ENCODE measurements at places on chromosomes 6 and 20.

- no peak for DNase-seq
Measured at GRCh38 chr20:62805155-62805710, 598 bp downstream of the OGFR start.

DNA sequence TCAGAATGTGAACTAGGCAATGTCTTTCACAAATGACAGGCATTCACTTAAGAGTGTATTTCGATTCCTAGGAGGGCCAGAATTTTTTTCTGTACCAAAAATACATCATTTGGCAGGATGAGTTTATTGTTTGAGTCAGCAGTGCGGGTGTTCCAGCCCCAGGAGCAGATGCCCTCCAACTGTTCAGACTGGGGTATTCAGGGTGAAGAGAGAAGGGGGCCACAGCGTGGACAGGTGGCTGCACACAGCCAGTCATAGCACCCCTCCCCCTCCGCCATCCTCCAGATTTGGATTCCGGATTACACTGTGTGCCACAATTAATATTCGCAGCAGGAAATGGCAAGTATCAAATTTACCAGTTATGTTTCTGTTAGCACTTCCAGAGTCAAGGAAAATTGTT lies 38.6 kb downstream of the RIPOR2 start:
- DNase-seq: no peak

- DNase-seq: no peak
Measured at GRCh38 chr6:41072836-41073202, at the start of gene NFYA. Gene NFYA (plus strand): TSS chr6:41072974. CDS start chr6:41079090, 6,116 bp downstream.

- DNase-seq: no peak
Measured at GRCh38 chr20:11110535-11110934, 436.7 kb upstream of the JAG1 start.

- no peak for DNase-seq
Measured at GRCh38 chr6:43810965-43811732, 41.1 kb downstream of the VEGFA start.

DNA sequence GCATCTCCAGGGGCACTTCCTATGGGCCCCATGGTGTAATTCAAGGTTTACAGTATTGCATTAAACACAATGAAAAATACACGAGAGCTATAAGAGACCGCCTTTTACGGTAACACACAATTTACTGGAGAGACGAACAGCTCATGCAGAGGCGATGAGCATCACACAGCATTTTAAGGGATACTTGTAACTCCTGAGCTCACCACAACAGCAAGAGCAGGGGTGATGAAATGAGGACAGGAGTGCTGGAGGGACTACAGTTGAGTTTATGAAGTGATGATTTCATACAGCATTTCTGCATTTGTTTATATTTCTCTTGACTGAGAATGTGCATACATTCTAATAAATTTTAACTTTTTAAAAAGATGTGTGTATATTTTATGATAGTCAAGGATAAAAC lies 113.9 kb downstream of the WDR27 start:
- no peak for DNase-seq

- no peak for DNase-seq
Measured at GRCh38 chr6:149680503-149680902, 32.0 kb upstream of the KATNA1 start.

GRCh38 chr6:7673063-7673536 lies 52.8 kb upstream of the BMP6 start:
- no peak for DNase-seq

GRCh38 chr6:163793011-163793983 lies 378.8 kb downstream of the QKI start:
- DNase-seq: no peak

- no peak for DNase-seq
Measured at GRCh38 chr20:49676581-49677291, 36.9 kb downstream of the B4GALT5 start.

- DNase-seq: no peak
Measured at GRCh38 chr6:24796616-24797290, 2.0 kb downstream of the ARMH2 start.

GRCh38 chr6:32637219-32637880 lies at the start of gene HLA-DQA1:
Gene HLA-DQA1 (plus strand): TSS chr6:32637406. CDS start chr6:32637459, 53 bp downstream.
- DNase-seq: no peak

DNA sequence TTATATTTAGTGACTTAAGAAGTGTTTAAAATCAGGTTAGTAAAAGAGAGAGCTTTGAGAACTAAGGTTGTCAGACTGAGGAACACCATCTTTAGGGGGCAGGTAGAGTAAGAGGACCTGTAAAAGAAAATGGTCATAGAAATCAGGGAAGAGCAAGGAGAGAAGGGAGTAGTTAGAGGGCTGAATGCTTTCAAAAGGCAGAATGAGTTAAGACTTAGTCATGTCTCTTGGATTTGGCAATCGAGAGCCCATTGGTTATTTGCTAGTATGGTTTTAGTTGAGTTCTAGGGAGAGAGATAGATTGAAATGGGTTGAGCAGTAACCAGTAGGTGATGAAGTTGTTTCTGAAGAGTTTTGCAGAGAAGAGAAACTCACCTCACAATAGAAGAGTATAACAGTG lies 51.1 kb downstream of the RALGAPB start:
- DNase-seq: no peak

DNA sequence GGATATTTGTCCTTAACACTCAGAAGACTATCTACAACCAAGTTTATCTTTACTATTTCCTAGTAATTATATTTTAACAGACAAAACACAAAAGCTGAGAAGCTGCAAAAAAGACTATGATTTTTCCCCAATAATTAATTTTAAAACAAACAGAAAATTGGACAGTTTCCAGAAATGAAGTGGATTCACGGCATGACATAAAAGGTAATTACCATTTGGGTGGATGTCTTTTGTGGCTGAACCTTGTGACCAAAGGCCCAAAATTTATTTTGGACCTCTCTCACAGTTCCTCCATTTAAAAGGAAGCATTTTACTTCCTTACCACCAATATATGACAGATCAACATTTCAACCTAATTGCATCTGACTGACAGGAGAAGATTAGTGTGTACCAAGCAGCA lies 90.2 kb downstream of the GMDS start:
- DNase-seq: no peak

DNA sequence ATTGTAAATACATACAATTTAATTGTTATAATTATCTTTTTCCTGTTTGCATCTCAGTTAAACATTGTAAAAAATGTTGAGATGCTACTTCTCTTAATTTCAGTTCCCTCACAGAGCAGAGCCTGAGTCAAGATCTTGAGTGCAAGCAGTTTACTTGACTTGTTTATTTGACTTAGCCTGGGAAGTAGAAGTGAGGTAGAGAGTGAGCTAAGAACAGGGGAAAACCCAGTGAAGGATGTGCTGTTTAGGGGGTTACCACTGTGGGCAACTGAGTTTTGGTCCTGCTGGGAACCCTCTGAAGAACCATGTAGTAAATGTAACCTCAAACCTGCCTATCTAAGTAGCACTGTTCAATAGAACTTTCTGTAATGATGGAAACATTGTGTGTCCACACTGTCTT lies 495.2 kb upstream of the FLRT3 start:
- DNase-seq: no peak

GRCh38 chr6:1191141-1191630 lies 120.7 kb upstream of the FOXQ1 start:
- no peak for DNase-seq

DNA sequence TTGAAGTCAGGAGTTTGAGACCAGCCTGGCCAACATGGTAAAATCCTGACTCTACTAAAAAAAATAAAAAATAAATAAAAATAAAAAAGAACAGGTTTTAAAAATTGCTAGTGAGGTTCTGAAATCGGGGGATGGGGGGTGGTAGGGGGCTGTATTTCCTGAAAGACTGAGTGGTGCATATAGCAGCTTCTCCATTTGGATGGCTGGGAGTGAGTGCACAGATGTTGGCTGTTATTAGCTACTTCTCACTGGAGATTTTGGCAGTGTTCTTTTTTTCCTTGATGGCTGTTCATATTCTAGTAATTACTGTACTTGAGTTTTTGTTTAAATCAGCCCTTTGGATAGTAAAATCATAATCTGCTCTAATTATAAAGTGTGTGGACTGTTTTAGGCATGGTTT lies 79.8 kb downstream of the RTN4IP1 start:
- DNase-seq: no peak

DNA sequence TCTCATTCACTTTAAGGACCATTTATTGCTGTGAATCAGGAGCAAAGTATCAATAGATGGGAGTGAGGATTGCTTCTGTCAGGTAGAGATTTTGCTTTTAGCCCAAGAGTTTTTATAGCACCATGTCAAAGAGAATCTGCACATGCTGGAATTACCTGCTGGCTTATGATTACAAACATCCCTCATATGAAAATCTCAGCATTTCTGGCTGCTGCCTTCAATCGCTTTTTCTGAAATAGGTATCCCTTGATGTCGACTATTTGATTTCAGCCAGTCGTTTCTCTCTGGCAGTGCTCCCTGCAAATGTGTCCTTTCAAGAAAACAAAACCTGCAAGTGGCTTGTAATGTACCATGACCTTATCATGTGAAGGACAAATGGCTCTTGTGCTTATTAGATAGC lies 34.5 kb upstream of the NEDD9 start:
- no peak for DNase-seq

DNA sequence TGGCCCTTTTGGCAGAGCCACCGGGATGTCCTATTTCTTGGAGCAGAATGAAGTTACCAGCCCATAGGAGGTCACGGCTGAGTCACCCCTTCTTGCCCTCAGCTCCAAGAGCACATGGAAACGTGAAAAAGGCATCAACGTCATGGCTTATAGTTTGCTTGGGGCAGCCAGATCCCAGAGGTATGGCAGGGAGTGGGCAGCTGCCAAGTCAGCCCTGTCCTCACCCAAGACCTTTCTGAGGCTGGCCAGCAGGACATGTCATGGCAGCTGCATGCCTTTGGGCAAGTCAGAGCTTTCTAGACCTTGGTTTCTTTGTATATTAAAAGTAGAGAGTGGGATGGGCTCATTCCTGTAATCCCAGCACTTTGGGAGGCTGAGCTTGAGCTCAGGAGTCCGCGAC lies 8.2 kb upstream of the MDFI start:
- no peak for DNase-seq

DNA sequence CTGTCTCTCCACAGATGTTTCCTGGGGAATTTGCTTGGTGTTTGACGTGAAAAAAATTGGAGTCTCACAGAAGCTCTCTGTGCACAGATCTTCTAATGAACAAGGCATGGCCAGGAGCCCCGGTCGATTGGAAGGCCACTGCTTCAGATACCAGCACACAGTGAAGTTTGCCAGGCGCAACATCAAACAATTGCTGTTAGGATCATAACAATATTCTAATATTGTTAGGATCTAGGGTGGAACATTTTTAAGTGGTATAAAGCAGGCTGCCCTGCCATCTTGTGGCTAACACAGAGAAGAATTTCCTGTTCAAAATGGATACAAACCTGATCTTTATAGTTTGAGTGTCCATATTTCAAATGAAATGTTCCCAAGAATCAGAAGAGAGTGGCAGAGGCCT lies 64.1 kb downstream of the C6orf118 start:
- no peak for DNase-seq

DNA sequence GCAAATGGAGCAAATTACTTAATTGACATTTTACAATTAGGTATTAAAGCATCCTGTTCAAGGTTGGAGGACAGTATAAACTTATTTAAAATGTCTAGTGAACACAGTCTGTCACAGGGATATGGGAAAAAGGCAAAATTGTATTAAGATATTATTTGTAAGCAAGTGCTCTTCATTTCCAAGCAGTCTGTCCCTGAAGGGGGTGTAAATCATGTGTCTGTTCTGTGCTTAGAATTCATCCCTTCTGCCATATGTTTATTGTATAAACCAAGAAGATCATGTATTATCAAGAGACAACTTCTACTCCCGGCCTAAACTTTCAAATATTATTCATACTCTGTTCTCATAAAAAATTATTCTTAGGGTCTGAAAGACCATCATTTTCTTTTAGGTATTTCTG lies 144.8 kb downstream of the BCKDHB start:
- DNase-seq: no peak

DNA sequence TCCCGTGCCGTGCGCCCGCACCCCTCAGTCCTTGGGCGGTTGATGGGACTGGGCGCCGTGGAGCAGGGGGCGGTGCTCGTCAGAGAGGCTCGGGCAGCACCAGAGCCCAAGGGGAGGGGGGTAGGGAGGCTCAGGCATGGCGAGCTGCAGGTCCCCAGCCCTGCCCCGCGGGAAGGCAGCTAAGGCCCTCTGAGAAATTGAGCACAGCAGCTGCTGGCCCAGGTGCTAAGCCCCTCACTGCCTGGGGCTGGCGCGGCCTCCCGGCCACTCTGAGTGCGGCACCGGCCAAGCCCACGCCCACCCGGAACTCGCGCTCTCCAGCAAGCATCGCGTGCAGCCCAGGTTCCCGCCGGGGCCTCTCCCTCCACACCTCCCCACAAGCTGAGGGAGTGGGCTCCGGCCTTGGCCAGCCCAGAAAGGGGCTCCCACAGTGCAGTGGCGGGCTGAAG lies 16.4 kb downstream of the SOX4 start:
- no peak for DNase-seq

GRCh38 chr6:15246217-15246665 lies 372 bp downstream of the JARID2 start:
- no peak for DNase-seq
